ENCODE measurements at places on chromosomes 13 and 19.

DNA sequence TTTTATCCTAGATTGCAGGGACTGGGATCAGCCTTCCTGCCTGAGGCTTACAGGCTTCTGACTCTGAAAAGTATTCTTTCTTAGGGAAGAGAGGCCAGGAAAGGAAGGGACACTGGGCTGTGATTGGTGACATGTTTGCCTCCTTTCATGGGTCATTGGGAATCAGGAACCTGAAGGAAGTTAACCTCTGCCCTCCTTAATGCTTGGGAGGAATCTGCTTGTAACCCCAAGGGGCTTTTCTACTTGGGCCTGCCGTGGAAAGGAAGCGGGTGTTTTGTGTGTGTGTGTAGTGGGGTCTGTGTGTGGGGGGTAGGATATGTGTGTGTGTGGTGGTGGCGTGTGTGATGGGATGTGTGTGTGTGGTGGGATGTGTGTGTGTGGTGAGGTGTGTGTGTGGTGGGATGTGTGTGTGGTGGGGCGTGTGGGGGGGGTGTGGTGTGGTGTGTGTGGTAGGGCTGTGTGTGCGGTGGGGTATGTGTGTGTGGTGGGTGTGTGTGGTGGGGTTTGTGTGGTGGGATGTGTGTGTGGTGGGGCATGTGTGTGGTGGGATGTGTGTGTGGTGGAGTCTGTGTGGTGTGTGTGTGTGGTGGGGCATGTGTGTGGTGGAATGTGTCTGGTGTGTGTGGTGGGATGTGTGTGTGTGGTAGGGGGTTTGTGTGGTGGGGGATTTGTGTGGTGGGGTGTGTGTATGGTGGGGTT is 41.3 kb upstream of the NPAS1 start:
- no peak for DNase-seq

- DNase-seq, result no peak
Observed at GRCh38 chr19:55196803-55197202, 12.5 kb downstream of the PTPRH start.

- DNase-seq, result no peak
Observed at GRCh38 chr19:3007975-3008374, 21.1 kb downstream of the TLE2 start.

DNA sequence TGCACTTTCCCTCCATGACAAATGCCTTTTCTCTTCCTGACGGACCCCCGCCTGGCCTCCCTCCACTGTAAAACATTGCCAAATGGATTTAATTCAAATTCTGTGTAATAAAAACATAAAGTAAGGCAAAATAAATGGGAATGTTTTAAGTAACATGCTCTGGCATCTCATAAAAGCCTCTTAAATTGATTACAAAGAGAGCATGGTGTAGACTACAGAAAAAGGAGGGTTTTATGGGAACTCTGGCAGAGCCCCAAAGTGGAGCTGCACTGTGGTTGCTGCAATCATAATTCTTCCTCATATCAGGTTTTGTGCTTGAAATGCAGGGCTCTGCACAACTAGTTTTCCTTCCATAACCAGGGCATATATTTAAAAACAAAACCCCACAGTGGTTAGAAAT is 44.3 kb upstream of the SIAH3 start:
- DNase-seq, result no peak

DNA sequence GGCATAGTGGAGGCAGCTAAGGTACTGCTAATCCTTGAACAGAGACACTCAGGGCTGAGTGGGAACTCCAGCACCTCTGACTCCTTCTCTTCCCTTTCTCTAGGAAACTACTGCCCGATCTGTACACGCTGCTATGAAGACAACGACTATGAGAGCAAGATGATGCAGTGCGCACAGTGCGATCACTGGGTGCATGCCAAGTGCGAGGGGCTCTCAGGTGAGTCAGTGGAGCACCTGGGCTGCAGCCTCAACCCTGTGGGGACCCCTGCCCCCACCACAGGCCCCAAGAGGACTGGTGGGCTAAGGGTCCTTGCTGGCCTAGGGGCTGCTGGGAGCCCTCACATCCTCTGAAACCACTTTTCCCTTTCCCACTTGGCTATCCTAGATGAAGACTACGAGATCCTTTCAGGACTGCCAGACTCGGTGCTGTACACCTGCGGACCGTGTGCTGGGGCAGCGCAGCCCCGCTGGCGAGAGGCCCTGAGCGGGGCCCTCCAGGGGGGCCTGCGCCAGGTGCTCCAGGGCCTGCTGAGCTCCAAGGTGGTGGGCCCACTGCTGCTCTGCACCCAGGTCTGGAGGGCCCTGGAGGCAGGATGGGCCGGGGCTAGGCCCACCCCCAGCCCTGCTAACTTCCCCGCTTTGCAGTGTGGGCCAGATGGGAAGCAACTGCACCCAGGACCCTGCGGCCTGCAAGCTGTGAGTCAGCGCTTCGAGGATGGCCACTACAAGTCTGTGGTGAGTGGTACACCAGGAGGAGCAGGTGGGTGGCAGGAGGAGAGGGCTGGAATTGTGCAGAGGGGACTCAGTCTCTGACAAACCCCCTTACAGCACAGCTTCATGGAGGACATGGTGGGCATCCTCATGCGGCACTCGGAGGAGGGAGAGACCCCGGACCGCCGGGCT is 9.5 kb downstream of the KMT2B start:
- no peak for DNase-seq

- no peak for DNase-seq
Observed at GRCh38 chr13:43573802-43574514, 212.8 kb downstream of the ENOX1 start.

GRCh38 chr19:46748325-46749109 is 2.3 kb upstream of the STRN4 start:
- peak; percentile 65 for DNase-seq

DNA sequence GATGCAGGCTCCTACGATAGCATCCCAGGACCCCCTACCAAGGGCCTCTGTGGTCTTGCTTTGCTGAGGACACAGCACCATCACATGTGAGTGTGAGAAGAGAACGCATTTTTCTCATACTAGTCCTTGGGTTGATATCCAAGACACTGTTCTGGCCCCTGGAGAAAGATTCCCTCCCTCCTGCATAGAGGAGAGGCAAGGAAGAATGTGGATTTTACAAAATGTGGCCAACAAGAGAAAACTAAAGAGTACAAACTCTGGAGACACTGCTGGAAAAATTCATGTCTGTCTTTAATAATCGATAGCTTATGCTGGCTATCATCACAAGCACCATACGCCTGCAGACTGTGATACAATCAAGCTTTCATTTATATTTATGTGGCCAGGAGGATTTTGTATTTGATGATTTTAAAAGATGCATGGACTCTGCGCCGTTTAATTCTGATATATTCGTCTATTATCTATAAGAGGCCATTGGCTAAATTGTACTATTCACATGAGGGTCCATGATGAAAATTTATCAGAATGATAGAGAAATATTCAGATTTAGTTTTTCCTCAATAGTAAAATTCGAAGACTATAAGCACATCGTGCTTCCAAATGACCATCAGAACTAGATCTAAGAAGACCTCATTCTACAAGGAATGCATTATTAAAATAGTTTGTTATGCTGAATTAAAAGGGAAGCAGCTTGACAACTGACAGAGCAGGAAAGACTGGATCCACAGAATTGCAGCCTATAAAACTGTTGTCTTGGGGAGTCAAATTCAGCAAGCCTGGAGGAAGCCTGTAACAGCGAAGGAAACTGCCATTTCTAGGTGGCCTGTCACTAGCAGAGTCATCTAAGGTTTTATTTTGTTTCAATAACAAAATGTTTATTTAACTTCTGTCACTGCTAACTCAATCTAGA is 578.7 kb downstream of the DIAPH3 start:
- DNase-seq, result no peak

DNA sequence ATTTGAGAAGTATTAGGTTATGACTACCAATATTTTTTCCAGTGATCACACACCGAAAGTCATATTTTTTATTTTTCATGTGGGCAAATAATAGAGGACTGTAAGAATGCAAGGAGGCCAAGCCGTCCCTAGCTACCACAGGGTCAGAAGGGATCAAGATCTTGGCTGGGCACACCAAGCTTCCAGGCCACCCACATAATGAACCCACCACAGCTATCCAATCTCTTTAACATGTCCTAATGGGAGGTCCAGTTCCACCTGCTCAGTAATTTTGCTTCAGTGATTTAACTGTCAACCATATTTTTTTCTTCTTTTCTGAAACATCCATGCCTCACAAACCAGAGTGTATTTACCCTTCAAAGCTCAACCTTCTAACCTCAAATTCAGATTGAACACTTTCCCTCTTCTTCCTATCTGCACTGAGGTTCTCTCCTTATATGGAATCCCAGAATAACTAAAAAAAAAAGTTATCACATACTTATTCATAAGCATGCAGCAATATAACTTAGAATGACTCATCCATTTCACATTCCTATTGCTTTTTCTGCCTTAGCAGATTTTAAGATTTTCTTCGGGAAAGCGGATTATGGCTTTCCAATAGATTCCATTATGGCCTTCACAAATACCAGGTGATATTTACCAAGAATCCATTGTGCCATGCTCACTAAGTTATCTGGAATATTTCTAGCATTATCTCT is 12.2 kb downstream of the ARGLU1 start:
- no peak for DNase-seq

GRCh38 chr13:103255587-103256301 is 189.5 kb upstream of the SLC10A2 start:
- DNase-seq, result no peak

DNA sequence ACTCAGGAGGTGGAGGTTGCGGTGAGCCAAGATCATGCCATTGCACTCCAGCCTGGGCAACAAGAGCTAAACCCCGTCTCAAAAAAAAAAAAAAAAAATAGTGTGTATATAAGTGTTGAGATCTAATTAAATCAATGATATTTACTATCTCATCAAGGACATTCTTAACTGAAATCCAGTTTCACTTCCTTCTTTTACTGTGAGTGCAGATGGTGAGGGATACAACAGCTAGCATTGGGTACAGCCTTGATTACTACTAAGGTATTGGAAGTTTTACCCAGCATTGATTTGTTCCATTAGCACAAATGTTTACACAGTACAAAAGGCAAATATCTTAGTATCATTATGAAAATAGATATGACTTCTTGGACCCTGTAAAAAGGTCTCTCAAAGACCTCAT is 546.6 kb downstream of the KCTD12 start:
- DNase-seq, result no peak

DNA sequence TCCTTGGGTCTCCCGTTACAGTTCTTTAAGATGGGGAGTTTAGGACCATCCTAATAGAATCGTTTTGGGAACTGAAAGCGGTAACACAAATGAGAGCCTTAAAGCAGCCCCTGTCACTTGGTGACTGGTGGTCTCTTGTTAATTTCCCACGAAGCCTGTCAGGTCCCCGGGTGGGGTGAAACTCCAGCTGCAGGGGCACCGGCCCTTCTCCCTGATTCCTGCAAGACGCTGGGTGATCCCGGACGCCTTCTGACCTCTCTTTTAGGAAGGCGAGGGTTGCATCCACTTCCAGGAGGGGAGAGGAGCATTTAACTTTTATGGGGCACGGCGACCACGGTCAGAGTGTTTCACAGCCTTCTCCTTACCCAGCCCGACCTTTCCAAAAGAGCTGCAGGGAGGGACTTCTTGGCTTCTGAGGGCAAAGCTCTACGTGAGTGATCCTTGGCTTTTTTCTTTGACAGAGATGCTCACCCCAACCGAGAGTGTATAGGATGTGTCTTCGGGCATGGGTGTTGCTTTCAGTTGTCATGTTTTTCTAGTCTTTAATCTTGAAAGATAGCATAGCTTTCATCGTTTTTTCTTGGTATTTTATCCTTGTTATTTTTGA is 688 bp downstream of the ZNF225 start:
- DNase-seq, result no peak

- DNase-seq, result no peak
Observed at GRCh38 chr19:4301590-4302242, 473 bp downstream of the TMIGD2 start.

DNA sequence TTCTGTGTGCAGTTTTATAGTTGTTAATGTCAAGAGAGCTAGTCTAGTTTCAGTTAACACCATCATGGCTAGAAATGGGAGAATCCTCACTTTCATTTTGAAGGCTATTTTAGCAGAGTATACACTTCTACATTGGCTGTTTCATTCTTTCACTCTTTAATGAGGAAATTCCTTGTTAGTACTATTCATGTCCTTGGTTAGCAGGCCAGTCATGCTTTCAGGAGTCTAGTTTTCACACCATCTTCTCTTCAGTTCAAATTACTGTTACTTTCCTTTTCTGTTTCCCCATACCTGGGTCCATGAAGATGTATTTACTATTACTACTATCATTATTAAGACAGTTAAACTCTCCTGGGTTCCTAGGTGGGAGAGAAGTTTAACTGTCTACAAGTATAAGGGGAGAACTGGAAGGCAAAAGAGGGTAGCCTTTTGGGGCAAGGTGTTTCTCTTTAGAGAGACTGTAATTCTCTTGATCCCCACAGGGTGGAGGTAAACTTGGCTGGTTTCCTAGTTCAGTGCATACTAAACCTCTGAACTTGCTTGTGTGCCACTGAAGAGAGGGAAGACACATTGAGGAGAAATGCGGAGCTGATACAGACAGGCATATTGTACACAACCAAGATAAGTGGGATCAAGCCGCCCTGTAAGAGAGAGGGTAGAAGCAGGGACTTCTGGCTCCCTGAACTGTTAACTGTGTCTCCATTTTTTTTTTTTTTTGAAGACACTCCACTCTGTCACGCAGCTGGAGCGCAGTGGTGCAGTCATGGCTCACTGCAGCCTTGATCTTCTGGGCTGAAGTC is 41.3 kb upstream of the IGFL4 start:
- DNase-seq, result no peak

- DNase-seq, result no peak
Observed at GRCh38 chr19:44574186-44574950, 39.0 kb upstream of the IGSF23 start.

GRCh38 chr13:53601113-53601512 is 572.5 kb downstream of the OLFM4 start:
- no peak for DNase-seq

GRCh38 chr13:94324767-94325540 is 154.5 kb downstream of the DCT start:
- DNase-seq, result no peak

GRCh38 chr13:79070343-79070974 is 335.6 kb downstream of the RBM26 start:
- no peak for DNase-seq

GRCh38 chr13:38685431-38685830 is 1.4 kb upstream of the FREM2 start:
- no peak for DNase-seq

GRCh38 chr13:18943273-18943672 is 238.4 kb downstream of the TUBA3C start:
- no peak for DNase-seq

- no peak for DNase-seq
Observed at GRCh38 chr13:93853912-93854311, 625.6 kb downstream of the DCT start.

GRCh38 chr19:46115396-46116106 is 8.9 kb downstream of the IGFL3 start:
- DNase-seq, result no peak
